Activated CD4-positive, alpha-beta T cell treated with anti-CD3 and anti-CD28 coated beads for 1 hour (primary cell): ENCODE measurements at places on chromosomes 7 and 10.

GRCh38 chr10:49564461-49565009 is 25.6 kb upstream of the ERCC6 start:
- DNase-seq, result no peak

DNA sequence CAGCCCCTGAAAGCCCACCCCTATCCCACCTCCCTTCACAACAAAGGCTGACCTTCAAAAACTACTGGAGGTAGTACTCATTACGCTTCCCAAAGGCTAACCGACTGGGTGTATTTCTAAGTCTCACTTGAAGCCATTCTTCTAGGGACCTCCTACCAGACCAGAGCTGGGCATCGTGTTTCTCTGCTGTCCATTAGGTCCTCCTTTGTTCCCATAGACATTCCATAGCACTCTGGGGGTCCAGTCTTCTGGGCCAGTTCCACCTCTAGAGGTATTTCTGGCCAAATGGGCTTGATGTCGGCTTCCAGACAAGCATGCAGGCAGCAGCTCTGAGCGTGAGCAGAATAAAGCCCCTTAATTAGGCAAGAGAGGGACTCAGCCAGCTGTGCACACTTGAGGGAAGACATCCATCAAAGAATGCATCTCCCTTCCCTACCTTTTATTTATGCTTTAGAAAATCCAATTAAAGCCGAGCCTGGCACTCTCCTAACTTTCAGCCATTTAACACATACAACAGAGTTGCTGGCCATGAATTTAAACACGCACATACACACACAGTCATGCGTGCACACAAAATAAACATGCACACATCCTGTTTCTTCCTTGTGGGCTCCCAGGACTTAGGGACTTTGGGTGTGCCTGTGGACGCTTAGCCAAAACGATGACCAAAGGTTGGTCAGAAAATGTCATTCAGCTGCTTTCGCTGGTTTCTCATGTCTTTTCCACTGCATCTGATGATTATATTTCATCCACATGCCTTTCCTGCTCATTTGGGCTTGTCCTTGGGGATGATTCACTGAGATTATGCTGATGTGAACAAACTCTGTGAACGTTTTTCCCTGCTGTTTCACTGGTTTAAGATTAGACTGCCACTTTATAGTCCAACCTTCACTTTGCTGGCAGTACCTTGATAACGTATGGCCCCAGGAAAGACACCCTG is 362.0 kb upstream of the NFE2L3 start:
- DNase-seq, result no peak

DNA sequence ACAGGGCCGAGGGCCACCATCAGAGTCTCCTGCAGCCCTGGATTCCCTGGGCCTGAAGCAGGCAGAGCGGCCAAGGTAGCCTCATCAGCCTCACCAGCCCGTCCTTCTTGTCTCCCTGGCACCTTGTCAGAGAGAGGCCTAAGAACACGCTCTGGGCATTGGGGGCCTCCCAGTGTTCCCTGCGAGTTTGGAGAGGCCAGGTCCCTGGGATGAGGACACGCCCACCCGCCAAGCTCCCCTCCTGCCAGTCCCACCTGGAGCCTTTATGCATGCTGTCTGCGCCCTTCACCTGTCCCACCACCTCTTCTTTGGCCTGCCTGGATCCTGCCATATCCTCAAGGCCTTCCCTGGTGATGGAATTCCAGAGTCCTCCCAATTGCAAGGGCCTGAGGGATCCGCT is 69.2 kb downstream of the LHPP start:
- DNase-seq, result no peak

GRCh38 chr10:20622531-20623211 is 274.4 kb downstream of the NEBL start:
- no peak for DNase-seq

GRCh38 chr7:92647652-92648051 is 57.5 kb upstream of the FAM133B start:
- DNase-seq, result no peak

GRCh38 chr10:49666054-49666615 is 13.3 kb upstream of the C10orf53 start:
- DNase-seq, result no peak

GRCh38 chr10:122464586-122464985 is 3.2 kb downstream of the HTRA1 start:
- no peak for DNase-seq

GRCh38 chr10:73554721-73555120 is 36.4 kb downstream of the USP54 start:
- no peak for DNase-seq

- DNase-seq, result no peak
These were observed 28.9 kb upstream of the GPR146 start for GRCh38 chr7:1015196-1016121.

DNA sequence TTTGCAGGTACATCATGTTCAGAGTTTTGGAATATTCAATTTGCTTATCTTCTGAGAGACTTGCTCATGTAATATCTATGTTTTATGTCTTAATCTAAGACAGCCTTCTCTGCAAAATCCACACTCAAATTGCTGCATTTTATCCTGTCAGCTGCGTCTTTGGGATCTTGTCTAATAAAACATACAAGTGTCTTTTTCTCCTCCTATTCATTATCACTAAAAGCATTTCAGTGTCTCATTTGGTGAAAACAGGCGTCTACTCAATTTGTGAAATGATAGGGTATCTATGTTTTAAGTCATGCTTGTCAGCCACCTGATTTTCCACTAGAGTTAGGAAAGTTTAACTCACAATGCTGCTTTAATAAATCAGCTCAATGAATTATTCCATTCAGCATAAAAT is 112.7 kb upstream of the LRRTM3 start:
- DNase-seq, result no peak

DNA sequence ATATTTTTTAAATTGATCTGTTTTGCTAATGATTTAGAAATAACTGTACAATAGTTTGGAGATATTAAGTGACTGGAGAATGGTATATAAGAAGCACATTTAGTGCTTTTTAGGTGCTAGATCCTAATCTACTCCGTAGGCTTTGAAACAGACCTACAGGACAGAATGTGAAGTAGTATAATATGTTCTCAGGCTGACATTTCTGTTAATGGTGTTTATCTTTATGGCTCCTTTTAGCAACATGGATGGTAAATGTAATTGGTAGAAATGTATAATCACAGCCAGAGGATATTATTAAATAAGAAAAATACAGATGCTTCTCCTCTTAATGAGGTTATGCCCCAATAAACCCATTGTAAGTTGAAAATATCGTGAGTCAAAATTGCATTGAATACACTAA is 30.6 kb upstream of the CCDC7 start:
- DNase-seq, result no peak

DNA sequence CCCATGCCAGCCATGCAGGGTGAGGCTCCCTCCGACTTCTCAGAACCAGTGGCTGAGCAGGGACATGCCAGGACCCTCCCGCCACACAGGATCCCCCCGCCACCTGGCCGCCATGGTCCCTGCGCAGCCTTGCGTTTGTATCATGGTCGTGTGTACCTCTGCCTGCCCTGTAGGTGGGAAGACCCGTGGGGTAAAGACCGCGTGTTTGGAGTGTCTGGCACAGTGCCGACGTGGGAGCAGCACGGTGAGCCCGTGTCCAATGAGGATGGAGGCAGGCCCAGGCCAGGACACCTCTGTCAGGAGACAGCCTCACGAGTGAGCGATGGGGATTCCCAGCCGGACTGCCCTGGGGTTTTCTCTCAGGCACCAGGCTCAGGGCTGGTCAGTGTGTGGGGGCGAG is 31.9 kb downstream of the NKX6-2 start:
- DNase-seq, result no peak

GRCh38 chr10:80171248-80171660 is 34.1 kb downstream of the ANXA11 start:
- no peak for DNase-seq

DNA sequence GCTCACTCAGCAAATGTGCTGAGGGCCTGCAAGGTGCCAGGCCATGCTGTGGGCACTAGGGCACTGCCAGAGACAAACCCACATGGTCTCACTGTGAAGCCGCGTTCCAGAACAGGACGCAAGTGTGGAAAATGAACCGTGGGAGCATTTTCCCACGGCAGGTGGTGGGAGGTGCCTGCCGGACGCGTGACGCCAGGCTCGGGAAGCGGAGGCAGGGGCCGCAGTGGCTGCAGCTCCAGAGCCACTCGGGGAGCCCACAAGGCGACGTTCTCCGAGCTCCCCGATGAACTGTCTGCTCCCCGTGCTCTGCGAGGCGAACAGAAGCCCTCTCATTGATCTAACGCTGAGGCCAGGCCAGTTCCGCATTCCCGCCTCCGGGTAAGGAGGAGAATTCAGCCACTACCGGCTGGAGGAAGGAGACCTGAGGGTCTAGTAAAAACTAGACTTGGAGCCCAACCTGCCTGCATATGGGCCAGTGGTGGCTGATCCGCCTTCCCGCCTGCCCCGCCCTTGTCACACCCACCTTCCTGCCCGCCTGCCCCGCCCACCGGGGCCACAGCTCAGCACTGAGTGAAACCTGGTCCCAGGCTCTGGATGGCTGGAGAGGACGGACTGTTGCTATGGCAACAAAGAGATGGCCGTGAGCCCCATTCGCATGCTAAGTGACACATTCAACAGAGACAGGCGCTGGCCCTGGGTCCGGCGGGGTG is 13.1 kb downstream of the ADGRA1 start:
- DNase-seq, result no peak

GRCh38 chr10:34954142-34954541 is 136.0 kb downstream of the CUL2 start:
- DNase-seq, result no peak

DNA sequence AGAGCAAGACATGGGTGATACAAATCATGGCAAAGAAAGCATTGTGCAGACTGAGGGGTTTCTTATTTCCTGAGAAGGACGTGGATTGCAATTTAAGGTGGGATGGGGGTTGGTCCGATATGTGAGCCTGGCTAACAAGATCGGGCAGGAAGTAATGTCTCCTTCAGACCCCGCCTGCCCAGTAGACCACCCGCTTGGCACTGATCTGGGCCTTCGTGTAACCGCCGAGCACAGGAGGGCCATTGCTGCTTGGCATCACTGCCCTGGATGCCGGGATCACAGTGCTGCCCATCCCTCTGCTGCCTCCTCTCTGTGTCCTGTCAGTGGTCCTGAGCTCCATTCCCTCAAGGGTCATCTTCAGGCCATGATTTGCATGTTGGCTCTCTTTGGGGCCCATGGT is 214.6 kb upstream of the ZNF32 start:
- DNase-seq, result no peak

DNA sequence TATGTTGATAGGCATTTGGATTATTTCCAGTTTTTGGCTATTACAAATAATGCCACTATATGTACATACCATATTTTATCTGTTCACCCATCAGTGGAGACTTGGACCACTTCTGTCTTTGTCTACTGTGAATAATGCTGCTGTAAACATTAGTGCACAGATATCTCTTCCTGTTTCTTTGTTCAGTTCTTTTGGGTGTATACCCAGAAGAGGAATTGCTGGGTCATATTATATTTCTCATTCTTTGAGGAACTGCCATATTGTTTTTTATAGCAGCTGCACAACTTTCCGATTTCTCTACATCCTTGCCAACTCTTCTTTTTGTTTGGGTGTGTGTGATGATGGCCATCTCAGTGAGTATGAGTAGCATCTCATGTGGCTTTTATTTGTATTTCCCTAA is 218.0 kb downstream of the LRMDA start:
- DNase-seq, result no peak

- DNase-seq, result no peak
These were observed 176.6 kb downstream of the SEMA3D start for GRCh38 chr7:85010306-85010705.

DNA sequence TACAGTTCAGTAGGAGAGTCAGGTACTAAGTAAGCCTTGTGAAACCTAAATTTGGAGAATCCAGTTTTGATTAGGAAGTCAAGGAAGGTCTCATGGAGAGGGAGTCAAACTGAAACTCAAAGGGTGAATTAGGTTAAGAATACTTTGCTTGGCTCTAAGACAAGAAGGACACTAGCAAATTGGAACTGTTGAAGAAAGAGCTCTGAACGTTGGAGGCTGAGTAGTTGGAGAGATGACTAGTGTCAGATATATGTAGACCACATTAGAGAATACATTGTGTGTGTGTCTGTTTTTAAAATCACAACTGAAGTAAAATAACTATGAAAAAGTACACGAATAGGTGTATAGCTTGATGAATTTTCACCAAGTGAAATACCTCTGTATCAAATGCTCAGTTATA is 6.3 kb downstream of the VPS26A start:
- DNase-seq, result no peak

DNA sequence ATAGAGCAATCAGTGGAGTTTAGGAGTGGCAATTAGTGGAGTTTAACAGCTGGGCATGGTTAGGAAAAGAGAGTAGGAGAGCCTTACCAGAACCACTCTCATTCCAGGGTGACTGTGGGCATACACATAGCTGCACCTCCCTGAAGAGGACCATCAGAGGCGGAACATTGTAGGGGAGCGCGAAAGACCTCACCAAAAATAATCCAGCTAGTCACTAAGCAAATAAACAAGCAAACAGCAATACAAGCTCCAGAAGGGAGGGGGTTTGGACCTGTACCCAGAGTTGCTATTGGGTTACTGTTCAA is 4.1 kb upstream of the NACAD start:
- DNase-seq, result no peak

DNA sequence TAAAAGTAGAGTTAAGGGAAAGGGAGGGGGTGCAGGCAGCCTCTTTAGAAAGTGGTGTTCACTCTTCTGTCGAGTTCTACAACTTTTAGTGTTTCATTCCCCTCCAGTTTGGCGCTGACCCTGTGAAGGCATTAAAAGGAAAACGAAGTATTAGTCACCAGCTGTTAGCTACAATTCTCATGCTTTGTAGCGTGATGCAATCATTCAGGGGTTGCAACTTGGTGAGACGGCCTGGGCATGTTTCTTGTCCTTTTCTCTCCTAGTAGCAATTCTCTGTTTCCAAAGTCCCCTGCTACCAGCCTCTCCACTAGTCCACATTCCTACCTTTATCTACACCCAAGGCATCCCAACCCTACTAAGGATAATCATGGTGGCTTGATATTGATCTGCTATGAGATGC is 33.7 kb upstream of the DGKI start:
- no peak for DNase-seq

- no peak for DNase-seq
These were observed 6.2 kb downstream of the ADIRF start for GRCh38 chr10:86974484-86974883.

DNA sequence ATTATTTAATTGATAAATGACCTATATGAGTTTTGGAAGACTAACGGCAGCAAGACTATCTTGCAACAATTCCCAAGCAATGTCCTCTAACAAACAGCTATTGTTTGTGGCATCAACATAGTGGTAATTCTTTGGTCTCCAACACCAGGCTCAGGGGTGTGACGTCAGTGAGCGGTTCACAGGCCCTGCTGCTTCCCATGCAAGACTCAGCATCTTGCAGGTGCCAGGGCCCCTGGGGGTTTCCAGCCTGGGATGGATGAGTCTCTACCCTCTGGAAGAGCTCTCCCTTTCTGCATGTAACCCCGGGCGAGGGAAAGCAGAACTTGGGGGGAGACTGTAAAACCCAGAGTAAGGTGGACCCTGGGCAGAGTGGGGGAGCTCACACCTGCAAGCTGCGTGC is 164.7 kb downstream of the ACTR3B start:
- DNase-seq, result no peak

DNA sequence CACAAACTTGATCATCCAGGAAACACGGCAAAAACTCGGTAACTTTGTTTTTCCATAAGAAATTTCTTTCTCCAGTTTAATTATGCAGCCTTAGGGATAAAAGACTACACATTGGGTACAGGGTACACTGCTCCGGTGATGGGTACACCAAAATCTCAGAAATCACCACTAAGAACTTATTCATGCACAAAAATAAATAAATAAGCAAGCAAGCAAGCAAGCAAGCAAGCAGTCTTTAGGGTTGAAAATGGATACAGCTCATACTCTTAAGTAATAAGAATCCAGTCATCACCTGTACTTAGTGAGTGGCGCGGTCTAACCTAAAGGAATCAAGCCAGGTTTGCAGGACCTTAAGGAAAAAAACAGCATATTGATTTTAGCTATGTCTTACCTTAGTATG is 30.0 kb downstream of the MCM10 start:
- no peak for DNase-seq

- DNase-seq, result no peak
These were observed 1181.6 kb downstream of the DNAJB9 start for GRCh38 chr7:109751241-109751640.
